Amniotic epithelial cell (primary cell): ENCODE measurements at places on chromosomes 2 and 18.

DNA sequence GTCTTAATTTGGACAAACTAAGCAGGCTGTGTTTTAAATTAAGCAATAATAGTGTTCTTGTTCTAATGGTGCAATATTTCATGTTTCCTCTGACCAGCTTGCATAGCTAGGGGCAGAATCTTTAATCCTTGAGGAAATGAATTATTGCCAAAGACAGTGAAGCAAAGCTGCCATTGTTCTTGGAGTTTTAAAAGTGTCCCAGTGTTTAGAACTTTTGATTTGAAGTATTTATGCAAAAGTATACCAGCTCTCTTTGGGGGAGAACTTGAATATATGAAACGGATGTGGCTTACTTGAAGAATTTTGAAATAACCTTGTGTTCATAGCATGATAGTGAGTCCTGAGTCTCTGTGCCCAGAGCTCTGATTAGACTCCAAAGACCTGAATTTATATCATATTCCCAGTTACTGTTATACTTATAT, 33.4 kb downstream of the ITGA6 start:
- peak; percentile 79 for DNase-seq

GRCh38 chr2:175903384-175903936, 98.6 kb downstream of the LNPK start:
- DNase-seq = no peak

DNA sequence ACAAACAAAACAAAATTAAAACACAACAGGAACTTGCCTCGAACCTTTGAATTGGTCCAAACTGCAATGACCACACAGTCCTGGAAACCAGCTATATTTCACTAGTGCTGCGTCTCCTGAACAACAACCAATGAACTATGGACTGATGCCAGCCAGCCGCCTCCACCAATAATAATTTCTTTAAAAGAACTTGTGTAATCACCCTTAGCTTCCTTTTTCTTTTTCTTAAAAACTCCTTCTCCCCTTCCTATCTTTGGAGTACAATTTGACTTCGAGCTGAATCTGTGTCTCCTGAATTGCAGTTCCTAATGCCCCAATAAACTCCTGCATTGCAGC, 1.6 kb upstream of the CXXC1 start:
- DNase-seq = no peak

DNA sequence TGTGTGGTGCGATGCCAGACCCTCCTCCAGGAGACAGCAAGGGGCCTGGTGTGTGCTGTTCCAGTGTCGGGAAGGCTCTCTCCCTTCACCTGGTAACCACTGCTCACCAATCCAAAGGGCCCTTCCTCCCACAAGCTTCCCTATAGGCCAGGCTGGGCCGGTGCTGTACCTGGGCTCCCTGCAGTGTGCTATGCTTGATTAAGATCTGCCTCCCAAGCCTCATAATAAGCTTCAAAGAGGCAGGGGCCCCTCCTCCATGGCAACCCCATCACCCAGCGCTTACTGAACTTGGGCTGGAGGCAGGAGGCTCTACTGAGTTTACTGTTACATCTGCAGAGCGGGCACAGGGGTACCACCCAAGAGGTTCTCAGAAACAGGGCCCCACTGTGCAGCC, 4.5 kb upstream of the MAL start:
- DNase-seq = no peak

DNA sequence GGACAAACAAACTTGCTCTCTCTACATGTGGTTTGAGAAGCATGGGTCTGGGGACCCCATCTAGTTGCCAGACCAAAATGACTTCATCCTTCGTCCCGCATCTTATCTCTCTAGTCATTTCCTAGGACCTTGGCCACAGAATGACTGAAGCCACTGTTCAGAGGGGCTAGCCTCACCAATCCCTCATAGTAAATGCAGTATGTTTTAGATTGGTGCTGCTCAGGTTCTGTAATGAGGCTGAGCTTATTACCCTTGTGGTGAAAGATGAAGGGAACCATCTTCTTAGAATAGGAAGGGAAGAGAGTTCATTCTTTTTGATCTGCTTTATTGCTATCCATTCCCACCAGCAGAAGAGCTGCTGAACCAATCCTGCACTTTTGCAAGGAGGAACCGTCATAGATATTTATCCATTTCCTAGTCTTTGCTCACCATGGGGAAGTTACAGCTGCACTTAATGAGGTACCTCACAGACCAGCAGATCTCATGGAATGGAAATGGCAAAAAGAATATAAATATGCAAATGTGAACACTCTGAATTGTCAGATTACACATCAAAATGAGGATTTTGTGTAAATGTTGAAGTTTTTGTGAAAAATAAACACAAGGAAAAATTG, 436.7 kb downstream of the LPIN1 start:
- no peak for DNase-seq

DNA sequence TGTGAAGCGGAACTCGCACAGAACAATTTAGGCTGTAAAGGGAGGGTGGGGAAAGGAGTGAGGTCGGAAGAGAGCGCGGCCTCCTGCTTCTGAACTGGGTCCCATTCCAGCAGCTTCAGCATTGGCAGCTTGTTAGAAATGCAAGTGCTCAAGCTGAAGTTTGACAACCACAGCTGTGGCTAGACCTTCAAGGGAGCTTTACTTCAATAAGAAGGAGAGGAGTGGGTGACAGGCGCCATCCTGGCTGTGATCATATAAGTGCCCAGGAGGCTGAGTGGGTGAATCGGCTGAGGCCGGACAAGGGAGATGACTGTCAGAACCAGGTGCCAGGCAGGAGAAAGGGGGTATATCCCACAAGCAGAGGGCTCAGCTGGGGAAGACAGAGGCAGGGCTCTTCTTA, 622.5 kb downstream of the GALR1 start:
- DNase-seq = no peak

GRCh38 chr2:229422063-229422462, 151.0 kb upstream of the PID1 start:
- no peak for DNase-seq

DNA sequence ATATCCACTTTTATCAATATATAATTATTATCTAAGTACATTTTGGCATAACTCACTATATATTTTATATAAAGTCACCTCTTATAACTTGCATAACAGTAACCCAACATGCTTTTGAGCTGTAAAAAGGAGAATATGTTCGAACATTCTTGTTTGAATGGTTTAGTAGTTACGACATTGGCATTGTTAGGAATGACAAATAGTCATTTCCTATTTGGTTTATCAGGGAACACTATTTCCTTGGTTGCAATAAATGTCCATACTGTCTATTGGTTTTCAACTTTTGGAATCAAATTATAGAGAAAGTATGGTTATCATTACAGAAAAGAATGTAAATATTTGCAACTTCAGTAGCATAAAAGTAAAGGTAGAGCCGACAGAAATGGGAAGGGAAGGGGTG, 124.1 kb downstream of the PARD3B start:
- no peak for DNase-seq

DNA sequence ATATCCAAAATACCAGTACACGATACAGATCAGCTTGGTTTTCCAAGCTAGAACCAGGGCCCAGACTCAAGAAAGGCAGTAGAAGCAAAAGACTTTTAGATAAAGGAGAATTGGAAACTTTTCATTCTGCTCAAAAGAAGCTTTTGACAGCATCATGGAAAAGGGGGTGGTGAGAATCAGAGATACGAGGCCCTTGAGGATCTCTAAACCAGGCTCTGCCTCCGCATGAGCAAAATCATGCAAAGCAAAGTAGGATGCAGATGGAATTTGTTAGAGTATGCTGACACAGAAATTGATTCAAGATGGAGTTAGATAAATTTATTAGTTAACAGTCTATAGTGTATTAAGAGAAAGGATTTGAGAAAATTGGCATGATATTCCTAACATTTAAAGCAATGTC, 39.8 kb downstream of the FAM98A start:
- DNase-seq = no peak

DNA sequence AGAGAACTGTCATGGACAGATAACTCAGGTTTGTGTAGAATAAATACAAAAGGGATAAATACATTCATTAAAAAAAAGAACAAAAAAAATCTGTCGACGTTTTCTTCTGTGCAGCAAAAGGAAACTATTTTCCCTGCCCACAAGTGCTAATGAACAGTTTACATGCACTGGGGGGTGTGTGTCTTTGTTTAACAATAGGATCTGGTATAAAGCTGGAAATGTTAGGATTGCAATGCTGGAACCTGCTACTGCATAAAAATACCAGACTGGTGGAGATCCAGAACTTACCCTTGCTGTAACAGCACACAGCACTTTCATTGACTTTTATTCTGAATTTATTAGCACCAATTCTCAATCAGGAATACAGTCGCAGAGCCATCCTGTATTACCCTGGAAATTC, 84.6 kb upstream of the THOC1 start:
- DNase-seq = no peak

GRCh38 chr18:21315741-21316197, 73.7 kb downstream of the GREB1L start:
- DNase-seq = peak; percentile 87

DNA sequence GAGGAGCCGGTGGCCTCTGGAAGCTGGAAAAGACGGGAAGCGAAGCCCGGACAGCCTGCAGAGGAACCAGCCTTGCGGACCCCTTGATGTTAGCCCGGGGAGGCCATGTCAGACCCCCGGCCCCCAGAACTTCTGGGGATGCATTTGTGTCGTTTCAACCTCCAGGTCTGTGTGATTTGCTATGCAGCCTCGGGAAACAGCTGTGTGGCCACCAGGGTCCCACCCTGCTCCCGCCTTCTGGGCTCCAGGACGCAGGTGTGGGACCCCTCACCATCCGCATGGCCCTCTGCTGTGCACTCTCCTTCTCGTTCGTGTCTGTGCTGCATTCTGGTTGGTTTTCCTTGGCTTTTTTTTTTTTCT, 13.3 kb downstream of the NEU4 start:
- no peak for DNase-seq

- peak; percentile 88 for DNase-seq
These were observed 5.4 kb upstream of the PUM2 start for GRCh38 chr2:20356042-20356441.

DNA sequence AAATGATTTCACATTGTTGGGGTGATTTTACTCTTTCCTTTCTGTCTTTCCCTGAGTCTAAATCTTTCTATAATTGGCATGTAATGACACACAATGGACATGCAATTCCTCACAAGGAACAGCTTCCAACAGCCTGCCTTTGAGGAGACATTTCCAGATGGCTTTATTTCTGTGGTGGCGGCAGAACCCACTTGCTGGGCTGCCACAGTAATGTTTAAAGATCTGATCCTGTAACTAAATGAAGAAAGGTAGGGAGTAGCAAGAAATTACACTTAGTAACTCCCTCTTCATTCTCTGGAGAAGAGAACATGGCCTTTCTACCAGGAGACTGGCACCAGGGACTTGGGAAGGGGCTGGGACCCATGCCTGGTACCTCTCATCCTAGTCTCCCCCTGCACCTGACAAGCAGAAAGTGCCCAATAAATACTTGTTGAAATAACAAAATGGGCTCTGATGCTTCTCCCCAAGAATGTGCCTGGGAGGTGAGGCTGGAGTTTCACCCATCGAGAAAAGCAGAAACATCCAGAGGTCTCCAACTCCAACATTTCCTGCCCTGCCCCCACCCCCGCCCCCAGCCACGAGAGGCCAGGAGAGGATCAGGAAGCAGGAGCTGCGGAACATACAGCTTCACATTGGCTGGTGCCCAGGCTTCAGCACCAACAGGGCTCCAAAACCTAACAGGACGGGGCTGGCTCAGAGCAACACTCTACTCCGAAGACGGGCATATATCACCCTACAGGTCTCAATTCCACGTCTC, 92.1 kb downstream of the PXDN start:
- no peak for DNase-seq

- peak; percentile 31 for DNase-seq
These were observed 318.0 kb downstream of the ZEB2 start for GRCh38 chr2:144201868-144202468.

DNA sequence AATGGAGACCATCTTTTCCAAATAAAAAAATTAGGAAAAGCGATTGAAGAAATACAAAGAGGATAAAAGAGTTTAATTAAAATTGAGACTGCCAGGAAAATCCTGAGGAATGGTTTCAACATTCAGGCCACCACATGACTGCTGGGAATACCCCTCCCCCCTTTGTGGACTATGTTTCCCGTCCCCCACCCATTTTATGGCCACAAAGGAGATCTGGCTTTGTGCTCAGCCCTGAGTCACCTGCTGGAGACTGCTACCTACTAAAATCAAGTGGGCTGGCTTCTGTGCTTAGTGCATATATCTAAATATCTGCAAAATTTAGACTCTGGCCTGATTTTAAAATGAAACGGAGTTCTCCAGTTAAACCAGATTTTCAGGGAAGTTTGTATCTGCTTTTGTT, 10.1 kb downstream of the RND3 start:
- peak; percentile 41 for DNase-seq

- no peak for DNase-seq
These were observed 165.8 kb downstream of the RPIA start for GRCh38 chr2:88857274-88857741.

DNA sequence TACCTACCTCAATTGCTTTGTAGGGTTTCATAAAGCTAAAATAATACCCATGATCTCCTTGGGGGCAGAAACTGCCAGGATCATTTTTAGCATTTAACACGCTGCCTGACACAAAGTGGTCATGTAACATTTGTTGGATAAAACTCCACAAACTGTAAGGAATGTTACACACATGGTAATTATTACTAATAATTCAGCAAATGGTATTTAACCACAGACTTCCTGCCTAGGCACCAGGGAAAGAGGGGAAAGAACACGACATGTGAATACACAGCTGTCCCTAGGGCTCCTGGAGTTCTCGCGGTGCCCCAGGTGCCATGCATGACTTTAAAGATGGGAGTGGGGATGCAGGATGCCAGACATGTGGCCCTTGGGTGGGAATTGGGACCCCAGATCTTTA, 43.5 kb downstream of the ASAP2 start:
- DNase-seq = no peak

DNA sequence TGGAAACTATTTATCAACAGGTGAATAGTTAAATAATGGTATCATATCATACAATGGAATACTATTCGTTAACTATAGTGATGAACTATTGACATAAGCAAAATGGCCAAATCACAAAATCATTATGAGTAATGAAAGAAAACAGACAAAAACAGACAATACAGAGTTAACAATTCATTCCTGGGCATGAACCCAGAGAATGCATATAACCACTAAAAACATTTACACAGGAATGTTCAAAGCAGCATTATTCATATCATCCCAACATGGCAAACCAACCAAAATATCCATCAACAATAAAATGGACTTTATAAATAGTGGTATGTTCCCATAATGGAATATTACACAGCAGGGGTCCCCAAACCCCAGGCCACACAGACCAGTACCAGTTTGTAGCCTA, 131.2 kb upstream of the CYP1B1 start:
- peak; percentile 41 for DNase-seq

- no peak for DNase-seq
These were observed 32.6 kb downstream of the HJURP start for GRCh38 chr2:233821709-233822100.

- DNase-seq = no peak
These were observed 96.2 kb downstream of the MAIP1 start for GRCh38 chr2:200051611-200051945.

- DNase-seq = no peak
These were observed 13.5 kb downstream of the TRIB2 start for GRCh38 chr2:12730265-12730664.
